ENCODE measurements at places on chromosomes 4 and X. TPM values are rescaled to one million over a fixed set of nuclear protein-coding genes. Genes with fewer than 3 reads are reported as not detected.
A peak's percentile ranks its signal among the peaks of the same experiment; 100 is the strongest.

- DNase-seq = no peak
- no peak overlapping the region for H3K4me3 ChIP-seq
- no peak overlapping the region for H3K27ac ChIP-seq
- no peaks in the 10 kb centered on the region for H3K27me3 ChIP-seq
Measured at GRCh38 chrX:71953391-71953790, 42.7 kb downstream of the NHSL2 start.

DNA sequence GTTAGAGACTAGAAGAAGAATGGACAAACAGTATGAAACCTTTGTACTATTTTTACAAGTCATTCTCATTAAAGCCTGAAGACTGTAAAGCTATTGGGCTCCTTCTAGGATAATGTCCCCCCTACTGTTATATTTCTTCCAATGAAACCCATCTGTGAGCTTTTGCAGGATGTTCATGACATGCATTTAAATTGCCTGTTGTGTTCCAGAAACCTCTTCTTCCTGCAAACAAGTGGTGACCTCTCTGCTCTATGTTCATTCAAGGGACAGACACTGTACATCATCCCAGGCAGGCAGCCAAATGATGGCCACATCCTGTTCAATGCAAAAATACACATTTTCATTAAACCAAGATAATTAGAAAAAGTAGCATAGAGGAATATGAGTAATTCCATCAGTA is 128.0 kb downstream of the C4orf33 start:
- no peaks in the 10 kb centered on the region for H3K27me3 ChIP-seq
- no peak for DNase-seq
- no peak overlapping the region for H3K4me3 ChIP-seq

UGT2A1 gene
- not detected for total RNA-seq

SYP gene
- 0.45 TPM for total RNA-seq

ADH6 gene
- total RNA-seq = not detected

RNF150 gene
- 8.2 TPM for total RNA-seq

- H3K27ac ChIP-seq = no peak overlapping the region
- H3K27me3 ChIP-seq = no peaks in the 10 kb centered on the region
Measured at GRCh38 chr4:188781655-188782054, 642.4 kb downstream of the TRIML1 start.

PLP1 gene
- 16.0 TPM for total RNA-seq

TMEM271 gene
- not detected for total RNA-seq

HTN3 gene
- not detected for total RNA-seq

ETDB gene
- total RNA-seq = not detected

ZNF711 gene
- total RNA-seq = 21.7 TPM

HSPA4L gene
- 1.7 TPM for total RNA-seq

PDLIM3 gene
- 4.3 TPM for total RNA-seq

- H3K4me3 ChIP-seq = no peak overlapping the region
- no peak for DNase-seq
- no peaks in the 10 kb centered on the region for H3K4me1 ChIP-seq
- no peaks in the 10 kb centered on the region for H3K27me3 ChIP-seq
Measured at GRCh38 chr4:122476126-122476525, 19.6 kb upstream of the IL2 start.

DSPP gene
- total RNA-seq = not detected

GRCh38 chr4:1723131-1723801 is 1.9 kb downstream of the TACC3 start:
- no peak overlapping the region for H3K27ac ChIP-seq
- H3K4me1 ChIP-seq = peaks cover 3% of the 10 kb centered on the region

MAGEA11 gene
- total RNA-seq = not detected

DNA sequence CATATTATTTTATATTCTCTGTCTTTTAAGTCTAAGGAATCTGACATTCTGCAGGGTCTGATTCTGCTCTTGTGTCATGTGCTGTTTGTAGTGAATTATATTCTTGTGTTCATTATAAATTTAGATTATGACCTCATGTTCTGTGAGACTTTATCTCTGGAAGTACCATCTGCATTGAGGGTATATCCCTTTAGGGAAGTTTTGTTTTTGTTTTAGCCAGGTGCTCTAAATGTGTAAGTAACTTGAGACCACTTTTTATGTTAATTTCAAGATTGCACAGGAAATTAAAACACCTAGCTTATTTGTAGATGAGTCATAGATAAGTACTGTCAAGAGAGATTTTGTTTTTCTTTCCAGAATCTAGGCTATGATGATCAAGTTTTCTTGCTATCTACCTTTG is 35.0 kb upstream of the DKK2 start:
- DNase-seq = no peak
- no peaks in the 10 kb centered on the region for H3K4me1 ChIP-seq
- no peaks in the 10 kb centered on the region for H3K36me3 ChIP-seq
- no peak overlapping the region for H3K27ac ChIP-seq
- no peak overlapping the region for H3K4me3 ChIP-seq
- H3K27me3 ChIP-seq = no peaks in the 10 kb centered on the region

CXCL13 gene
- total RNA-seq = not detected

- H3K4me3 ChIP-seq = no peak overlapping the region
- peak overlapping the region; percentile 14 for H3K27ac ChIP-seq
- no peaks in the 10 kb centered on the region for H3K27me3 ChIP-seq
- H3K36me3 ChIP-seq = peaks cover 62% of the 10 kb centered on the region
- no peaks in the 10 kb centered on the region for H3K4me1 ChIP-seq
Measured at GRCh38 chr4:165398570-165398969, 19.8 kb downstream of the CPE start.

FGFR3 gene
- 108 TPM for total RNA-seq

ZC4H2 gene
- total RNA-seq = 46.3 TPM

EFHC2 gene
- total RNA-seq = 1.3 TPM

DUSP9 gene
- 0.31 TPM for total RNA-seq

DNA sequence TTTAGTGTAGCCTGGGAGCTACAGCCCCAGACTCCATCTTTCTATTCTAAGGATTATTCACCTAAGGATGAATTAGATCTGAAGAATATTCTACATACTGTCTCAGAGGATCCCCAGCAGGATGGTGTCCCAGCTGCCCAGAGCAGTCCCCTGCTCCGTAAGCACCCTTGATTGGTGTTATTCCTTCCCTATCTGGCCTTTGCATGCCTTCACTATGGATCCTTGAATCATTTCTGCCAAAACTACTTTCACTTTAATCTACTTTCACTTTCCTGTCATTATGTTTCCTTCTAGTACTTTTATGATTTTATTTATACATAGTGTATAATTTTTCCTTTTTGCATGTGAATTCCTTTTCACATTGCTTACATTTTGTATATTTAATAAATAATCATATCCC is 39.2 kb downstream of the ARHGAP24 start:
- H3K4me1 ChIP-seq = no peaks in the 10 kb centered on the region
- no peak overlapping the region for H3K4me3 ChIP-seq
- H3K27ac ChIP-seq = no peak overlapping the region
- no peaks in the 10 kb centered on the region for H3K27me3 ChIP-seq
- H3K36me3 ChIP-seq = no peaks in the 10 kb centered on the region

LRAT gene
- 20.6 TPM for total RNA-seq

PNCK gene
- total RNA-seq = 12.9 TPM

DNA sequence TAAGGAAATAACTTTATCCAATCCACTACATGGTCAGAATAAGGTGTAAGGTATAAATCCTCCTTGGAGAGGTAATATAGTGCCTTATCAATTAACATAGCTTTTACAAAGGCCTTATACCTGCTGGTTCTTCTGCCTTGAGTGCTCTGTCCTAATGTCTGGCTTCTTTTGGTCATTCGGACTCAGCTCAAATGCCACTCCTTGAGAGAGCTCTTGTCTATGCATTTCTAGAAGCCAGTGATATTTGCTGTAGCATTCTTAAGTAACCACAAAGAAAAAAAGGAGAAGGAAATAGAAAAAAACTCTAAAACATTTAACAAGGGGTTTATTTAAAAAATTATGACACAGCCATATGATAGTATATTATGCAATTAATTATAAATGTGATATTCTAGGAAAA is 444.8 kb upstream of the SLIT2 start:
- DNase-seq = no peak
- H3K4me3 ChIP-seq = no peak overlapping the region
- no peaks in the 10 kb centered on the region for H3K27me3 ChIP-seq
- H3K4me1 ChIP-seq = peaks cover 7% of the 10 kb centered on the region
- no peak overlapping the region for H3K27ac ChIP-seq
- no peaks in the 10 kb centered on the region for H3K36me3 ChIP-seq

- no peaks in the 10 kb centered on the region for H3K36me3 ChIP-seq
- DNase-seq = no peak
- no peaks in the 10 kb centered on the region for H3K4me1 ChIP-seq
- peaks cover 31% of the 10 kb centered on the region for H3K27me3 ChIP-seq
Measured at GRCh38 chrX:77450415-77450814, 3.2 kb downstream of the FGF16 start.

DNA sequence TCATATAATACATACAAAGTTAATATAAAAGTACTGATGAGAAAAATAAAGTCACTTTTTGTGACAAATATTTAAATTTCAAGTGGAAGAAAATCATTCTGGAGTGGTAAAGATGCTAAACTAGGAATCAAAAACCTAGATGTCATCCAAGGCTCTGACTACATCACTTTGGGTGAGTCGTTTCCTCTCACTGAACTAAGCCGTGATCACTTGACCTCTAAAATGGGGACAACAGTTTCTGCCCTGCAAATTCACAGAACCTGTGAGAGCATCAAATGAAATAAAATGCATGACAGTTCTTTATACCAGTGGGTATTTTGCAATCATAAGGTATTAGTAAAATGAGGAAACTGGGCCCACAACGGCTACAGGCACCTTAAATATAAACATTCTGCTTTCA is 63.8 kb downstream of the PRDM5 start:
- no peak overlapping the region for H3K4me3 ChIP-seq
- H3K36me3 ChIP-seq = no peaks in the 10 kb centered on the region
- no peaks in the 10 kb centered on the region for H3K27me3 ChIP-seq
- no peak overlapping the region for H3K27ac ChIP-seq

DNA sequence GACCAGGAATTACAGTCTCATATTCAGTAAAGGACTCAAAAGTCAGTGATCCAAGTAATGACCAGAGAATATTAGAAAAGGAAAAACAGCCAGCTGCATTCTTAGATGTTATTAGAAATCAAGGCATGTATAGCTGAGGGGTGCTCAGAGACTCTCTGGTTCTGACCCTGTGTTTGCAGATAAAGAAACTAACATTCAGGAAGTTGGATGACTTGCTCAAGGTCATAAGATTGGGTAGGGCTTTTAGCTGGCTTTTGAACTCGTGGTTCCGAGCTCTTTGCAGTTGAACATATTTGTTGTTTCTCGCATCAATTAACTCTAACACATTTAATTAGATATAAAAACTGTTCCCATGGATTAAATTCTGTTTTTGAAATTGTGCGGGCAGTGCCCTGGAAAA is 62.5 kb upstream of the ENPP6 start:
- no peaks in the 10 kb centered on the region for H3K4me1 ChIP-seq
- DNase-seq = no peak
- no peak overlapping the region for H3K27ac ChIP-seq
- no peaks in the 10 kb centered on the region for H3K36me3 ChIP-seq
- no peaks in the 10 kb centered on the region for H3K27me3 ChIP-seq
- H3K4me3 ChIP-seq = no peak overlapping the region

CD38 gene
- total RNA-seq = not detected

- no peak overlapping the region for H3K4me3 ChIP-seq
- no peaks in the 10 kb centered on the region for H3K4me1 ChIP-seq
- no peaks in the 10 kb centered on the region for H3K36me3 ChIP-seq
- H3K27me3 ChIP-seq = no peaks in the 10 kb centered on the region
- DNase-seq = no peak
Measured at GRCh38 chrX:50402886-50403285, 67.7 kb downstream of the DGKK start.

GRCh38 chr4:117249333-117249732 is 164.0 kb upstream of the TRAM1L1 start:
- H3K4me1 ChIP-seq = no peaks in the 10 kb centered on the region
- H3K27ac ChIP-seq = no peak overlapping the region
- H3K27me3 ChIP-seq = no peaks in the 10 kb centered on the region
- H3K36me3 ChIP-seq = no peaks in the 10 kb centered on the region

DNA sequence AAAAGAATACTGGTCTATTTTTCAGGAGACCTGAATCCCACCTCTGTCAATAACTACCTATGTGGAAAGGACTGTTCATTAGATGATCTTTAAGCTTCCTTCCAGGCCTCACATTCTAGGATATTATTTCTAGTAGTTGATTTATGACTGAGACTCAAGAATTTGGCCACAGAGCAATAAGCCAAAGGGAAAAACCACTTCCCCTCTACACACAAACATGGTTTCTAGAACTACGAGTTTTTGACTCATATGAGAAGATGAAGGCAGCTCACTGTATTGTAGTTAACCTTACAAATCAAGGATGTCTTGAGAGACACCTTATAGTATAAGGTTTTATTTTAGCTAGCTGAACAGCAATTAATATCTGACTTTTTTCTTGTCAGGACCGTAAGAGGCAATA is 36.9 kb upstream of the GDPD2 start:
- H3K4me3 ChIP-seq = no peak overlapping the region
- no peak overlapping the region for H3K27ac ChIP-seq
- no peaks in the 10 kb centered on the region for H3K27me3 ChIP-seq
- H3K36me3 ChIP-seq = peaks cover 29% of the 10 kb centered on the region
- no peak for DNase-seq

IL2 gene
- not detected for total RNA-seq

ZNF81 gene
- total RNA-seq = 16.1 TPM

SPANXD gene
- total RNA-seq = not detected

DNA sequence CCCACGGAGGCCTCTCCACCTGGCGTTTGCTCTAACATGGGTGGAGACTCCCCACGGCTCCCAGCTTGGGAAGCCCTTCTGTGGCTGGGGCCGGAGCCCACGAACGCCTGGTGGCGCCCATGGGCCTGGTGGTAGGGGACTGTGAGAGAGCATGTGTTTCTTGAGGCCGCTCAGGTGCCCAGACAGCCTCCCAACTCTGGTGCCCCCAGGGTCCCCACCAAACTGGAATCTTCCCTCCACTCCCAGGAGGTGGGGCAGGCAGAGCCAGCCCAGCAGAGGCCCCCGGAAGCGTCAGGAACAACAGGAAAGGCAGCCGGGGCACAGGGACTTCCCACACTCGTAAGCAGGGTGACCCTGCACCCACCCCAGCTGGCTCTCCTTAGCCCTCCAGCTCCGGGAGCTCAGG is 33.3 kb upstream of the FGFR3 start:
- no peak overlapping the region for H3K27ac ChIP-seq
- no peak overlapping the region for H3K4me3 ChIP-seq
- no peaks in the 10 kb centered on the region for H3K27me3 ChIP-seq
- no peaks in the 10 kb centered on the region for H3K36me3 ChIP-seq

DNA sequence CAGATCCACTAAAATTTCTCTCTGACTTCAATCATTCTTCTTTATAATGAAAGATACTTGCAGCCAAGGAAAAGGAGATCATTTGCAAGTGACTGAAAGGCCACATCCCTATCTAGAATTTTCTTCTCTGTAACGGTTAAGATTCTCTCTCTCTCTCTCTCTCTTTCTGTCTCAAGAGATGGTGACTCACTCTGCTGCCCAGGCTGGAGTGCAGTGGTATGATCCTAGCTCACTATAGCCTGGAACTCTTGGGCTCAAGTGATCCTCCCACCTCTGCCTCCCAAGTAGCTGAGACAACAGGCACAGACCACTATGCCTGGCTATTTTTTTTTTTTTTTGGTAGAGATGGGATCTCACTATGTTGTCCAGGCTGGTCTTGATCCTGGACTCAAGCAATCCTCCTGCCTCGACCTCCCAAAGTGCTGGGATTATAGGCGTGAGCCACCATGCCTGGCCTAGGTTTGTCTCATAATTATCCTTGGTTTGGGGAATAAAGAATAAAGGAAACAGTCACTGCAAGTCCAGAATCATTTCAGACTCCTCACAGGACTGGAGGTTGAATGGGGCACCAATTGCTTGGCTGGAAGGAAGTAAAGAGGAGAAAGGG is 33.3 kb upstream of the GALNT7 start:
- no peak overlapping the region for H3K27ac ChIP-seq
- DNase-seq = no peak
- no peaks in the 10 kb centered on the region for H3K4me1 ChIP-seq
- no peaks in the 10 kb centered on the region for H3K36me3 ChIP-seq
- H3K4me3 ChIP-seq = no peak overlapping the region
